ENCODE measurements at places on chromosomes 7 and 10.

GRCh38 chr10:62708569-62708968 lies 96.0 kb upstream of the ADO start:
- no peak for DNase-seq

- no peak for DNase-seq
These were observed 767.2 kb downstream of the NXPH1 start for GRCh38 chr7:9200626-9201025.

DNA sequence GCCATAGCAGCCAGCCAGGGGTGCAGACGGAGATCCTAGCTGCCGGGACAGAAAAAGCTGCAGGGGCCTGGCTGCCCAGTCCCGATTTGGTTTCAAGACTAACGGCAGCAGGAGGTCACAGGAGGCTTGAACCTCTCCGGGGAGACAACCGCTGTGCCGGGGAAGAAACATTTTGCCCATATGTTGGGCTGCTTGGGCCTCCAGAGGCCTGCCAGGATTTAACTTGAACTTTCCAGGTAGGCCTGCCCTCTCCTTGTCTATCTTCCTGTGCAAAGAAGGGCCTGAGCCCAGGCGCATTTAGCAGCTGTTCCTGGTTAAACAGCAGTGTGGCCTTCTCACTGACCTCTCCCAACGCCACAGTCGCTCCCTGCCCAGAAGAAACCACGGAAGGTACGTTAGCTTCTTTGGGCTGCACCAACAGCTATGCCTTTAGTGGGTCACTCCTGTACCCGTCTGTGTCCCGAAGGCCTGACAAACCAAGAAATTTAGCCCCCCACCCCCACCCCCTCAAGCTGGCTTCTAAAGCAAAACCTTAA lies 17.1 kb upstream of the PTF1A start:
- no peak for DNase-seq

DNA sequence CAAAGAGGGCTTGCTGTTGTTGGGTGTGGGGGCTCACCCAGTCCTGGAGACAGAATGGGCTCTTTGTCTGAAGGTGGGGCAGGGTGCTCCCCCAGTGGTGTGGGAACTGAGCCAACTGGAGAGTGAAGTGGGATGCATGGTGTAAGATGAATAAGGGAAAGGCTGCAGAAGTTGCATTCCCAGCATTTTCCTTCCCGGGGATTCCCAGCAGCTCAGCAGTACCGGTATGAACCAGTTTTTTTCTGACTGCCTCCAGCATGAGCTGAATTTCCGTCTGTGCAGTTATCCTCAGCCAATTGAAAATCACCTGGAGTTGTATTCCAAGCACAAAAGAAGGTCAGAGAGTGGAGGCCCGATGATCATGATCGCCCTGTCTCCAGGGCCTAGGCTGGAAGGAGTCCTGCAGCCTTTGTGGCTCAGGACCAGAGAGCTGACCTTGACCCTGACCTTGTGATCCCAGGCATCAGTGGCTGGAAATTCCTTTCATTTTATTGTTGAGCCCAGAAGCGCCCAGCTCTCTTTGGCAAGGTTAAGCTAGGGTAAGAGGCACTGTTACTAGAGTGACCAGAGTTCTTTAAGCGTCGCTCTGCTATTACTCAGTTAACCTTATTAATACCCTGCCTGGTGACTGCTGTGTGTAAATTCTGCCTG lies 33.4 kb downstream of the OGDH start:
- DNase-seq, result no peak

DNA sequence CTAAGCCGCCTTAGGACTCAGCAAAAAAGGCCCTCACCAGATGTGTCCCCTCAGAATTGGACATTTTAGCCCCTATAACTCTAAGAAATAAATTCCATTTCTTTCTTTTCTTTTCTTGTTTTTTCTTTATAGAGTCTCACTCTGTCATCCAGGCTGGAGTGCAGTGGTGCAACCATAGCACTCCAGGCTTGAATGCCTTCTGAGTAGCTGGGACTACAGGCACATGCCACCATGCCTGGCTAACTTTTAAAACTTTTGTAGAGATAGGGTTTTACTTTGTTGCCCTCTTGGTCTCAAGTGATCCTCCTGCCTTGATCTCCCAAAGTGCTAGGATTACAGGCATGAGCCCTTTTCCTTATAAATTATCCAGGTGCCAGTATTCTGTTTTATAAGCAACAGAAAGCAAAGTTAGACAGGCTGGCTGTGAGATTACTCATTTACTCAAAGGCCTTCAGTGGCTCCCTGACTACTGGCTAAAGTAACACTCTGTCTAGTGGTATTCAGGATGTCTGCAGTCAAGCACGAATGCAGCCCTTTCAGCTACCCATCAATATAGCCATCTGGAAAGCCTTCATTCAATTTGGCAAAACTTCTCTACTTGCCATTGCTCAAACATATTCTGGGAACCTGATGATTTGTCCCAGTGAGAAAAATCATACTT lies 128.6 kb downstream of the ICA1 start:
- no peak for DNase-seq

DNA sequence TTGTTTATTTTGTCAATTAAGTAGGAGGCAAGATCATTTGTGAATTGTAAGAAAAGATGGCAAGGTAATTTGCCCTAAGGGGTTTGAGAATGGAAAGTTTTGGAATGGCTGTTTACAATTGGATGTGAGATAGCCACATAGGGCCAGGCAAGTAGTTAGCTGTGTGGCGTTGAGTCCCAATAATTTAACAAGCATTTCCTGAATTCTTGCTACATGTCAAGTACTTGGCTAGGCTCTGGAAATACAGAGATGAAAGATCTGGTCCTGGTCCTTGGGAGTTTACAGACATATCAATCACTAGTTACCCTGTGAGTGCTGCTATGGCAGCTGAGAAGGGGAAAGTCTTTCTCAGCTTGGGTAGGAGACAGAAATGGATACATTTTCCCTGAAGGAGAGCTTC lies 401.6 kb downstream of the SUGCT start:
- DNase-seq, result no peak
